ENCODE measurements at places on chromosomes 1 and 21. TPM values are rescaled to one million over a fixed set of nuclear protein-coding genes. Genes with fewer than 3 reads are reported as not detected.

Gene GPR37L1
- 9.7 TPM for polyA plus RNA-seq

Gene LCE1F
- polyA plus RNA-seq, result not detected

Gene C1orf53
- 2.9 TPM for polyA plus RNA-seq

Gene B3GALT2
- polyA plus RNA-seq, result 25.8 TPM

Gene CD5L
- 0.29 TPM for polyA plus RNA-seq

Gene KLHDC9
- polyA plus RNA-seq, result 27.7 TPM

Gene MAEL
- polyA plus RNA-seq, result 2.9 TPM

Gene TMCO2
- polyA plus RNA-seq, result not detected

Gene ATP6V1G3
- polyA plus RNA-seq, result not detected

Gene SMCP
- not detected for polyA plus RNA-seq
